Activated CD4-positive, alpha-beta T cell treated with anti-CD3 and anti-CD28 coated beads, Interleukin-2, amount 50 U/mL, for 48 hours (primary cell): ENCODE measurements at places on chromosomes 12 and 14.
A peak's percentile ranks its signal among the peaks of the same experiment; 100 is the strongest.

GRCh38 chr14:84340938-84341337, 1189.0 kb upstream of the FLRT2 start:
- DNase-seq = no peak

DNA sequence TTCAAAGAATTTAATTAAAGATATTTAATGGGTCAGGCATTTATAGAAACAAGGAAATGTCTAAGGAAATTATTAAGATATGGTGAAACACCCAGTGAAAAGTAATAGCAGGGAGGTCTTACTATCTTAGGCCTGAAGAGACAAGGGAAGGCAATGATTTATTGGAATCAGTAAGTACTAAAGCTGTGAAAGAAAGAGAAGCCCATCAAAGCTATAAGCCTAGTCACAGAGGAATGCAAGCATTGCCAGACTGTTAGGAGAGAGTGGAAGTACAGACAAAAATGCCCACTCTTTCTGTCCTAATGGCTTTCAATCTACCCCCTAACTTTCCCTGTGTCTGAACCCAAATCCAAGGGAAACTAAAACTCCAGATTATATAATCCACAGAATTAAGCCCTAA, 69.2 kb upstream of the PIK3C2G start:
- DNase-seq = no peak

GRCh38 chr12:34404377-34405285, 382.3 kb downstream of the ALG10 start:
- DNase-seq = no peak

DNA sequence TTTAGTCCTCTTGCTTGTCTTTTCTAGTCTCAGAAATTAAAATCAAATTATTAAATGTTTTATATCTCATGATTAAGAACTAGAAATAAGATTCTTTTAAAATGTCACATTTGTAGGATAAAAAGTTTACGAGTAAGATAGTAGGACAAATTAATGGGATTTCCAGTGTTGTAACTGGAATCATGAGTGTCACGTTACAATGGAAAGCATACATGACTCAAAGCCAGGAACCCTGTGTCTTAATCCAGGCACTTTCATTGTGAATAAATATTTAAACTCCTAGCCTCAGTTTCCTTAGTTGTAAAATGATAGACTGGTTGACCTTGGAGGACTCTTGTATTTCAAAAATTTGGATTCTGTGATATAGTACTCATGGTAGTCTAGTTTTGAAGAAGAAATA, 84.9 kb downstream of the MIA2 start:
- DNase-seq = no peak

DNA sequence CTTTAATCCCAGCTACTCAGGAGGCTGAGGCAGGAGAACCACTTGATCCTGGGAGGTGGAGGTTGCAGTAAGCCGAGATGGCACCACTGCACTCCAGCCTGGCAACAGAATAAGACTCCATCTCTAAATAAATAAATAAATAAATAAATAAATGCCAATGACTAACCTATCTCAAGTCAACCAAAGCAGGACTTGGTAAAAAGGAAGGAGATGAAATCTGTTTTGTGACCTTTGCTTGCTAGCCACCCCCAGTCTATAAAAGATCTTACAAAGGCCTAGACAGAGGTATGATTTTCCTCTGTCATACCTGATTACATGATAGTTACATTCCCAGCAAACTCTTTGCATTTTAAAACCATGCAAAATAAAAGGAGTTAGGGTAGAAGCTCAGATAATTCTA, 13.5 kb upstream of the METTL17 start:
- DNase-seq = no peak

DNA sequence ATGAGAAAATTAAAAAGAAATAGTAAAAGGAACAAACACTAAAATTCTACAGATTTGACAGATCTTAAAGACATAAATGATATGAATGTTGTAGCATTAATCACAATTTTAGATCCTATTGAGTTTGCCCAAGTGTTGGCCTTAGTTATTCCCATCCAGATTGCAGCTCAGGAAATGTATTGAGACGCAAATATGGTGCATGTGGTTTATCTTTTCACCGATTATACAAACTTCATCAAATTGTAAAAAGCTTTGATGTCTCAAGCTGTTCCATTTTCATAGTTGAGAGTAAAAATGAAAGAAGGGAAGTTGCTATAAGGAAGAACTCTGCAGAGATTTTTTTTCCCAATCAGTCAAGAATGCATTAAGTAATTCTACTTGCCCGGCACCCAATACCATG, 328.4 kb downstream of the EGLN3 start:
- no peak for DNase-seq

DNA sequence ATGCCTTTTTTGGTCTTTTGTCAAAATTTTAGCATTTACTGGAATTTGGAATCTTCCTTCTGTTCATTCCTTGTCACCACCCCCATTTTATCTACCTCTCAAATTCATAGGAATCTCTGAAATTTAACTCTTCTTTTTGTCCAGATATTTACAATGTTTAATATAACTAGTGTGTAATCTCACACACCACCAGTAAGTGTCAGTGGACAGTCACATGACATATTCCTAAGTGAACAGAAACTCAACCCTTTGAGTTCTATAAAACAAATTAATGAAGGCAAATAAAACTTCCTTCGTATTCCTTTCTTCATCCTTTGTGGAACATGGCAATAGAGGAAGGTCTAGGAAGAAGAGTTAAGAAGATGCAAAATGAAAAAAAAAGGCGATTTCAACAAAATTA, 26.6 kb downstream of the ATF7 start:
- DNase-seq = no peak

GRCh38 chr12:45278447-45278846, 62.6 kb downstream of the ANO6 start:
- DNase-seq = no peak

DNA sequence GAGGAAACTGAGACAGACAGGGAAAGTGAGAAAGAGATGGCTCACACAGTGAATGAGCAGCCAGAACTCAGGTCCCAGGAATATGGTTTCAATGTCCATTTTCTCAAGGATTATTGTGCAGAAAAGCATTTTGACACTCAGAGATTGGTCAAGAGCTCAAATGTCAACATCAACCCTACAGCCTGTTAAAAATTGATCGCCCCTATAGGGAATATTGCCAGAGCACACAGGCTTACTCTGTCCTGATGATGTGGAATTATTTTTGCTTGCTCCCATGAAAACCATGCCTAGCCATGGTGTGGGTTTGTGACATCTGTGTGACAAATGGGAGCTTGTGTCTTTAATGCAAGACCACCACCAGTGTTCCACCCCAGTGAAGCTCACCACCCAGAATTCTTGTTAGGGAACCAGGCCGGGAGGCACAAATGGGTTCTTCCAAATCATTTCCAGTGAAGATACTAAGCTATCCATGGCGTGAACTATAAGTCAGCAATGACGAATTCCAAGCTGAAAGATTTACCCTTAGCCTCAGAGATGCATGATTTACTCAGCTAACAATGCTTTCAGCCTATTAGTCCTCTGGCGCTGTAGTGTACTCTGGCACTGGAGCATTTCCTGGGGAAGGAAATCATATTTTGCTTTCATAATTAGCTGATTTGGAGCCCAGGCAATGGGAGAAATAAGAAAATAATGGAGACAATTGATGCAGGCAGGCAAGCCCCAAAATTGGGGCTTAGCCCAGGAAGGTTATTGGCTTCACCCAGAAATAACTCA, 1188.2 kb upstream of the TMEM132C start:
- DNase-seq = no peak

DNA sequence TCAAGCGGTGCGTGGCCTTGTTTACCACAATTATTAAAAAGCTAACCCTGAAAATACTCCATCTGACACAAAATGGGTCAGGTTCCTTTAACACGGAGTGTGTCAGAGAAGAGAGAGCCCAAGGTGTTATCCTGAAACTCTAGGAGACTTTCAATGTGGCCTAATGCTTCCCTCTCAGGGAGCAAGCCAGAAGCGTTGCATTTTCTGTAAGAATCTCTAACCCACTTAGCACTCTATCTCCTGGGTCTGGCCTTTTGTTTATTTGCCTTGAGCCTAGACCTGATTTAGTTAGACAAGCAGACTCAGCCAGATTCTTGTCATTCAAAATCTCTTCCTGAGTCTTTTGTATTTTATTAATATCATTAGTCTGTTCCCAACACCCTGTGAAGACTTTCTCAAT, 184.0 kb upstream of the SYT1 start:
- DNase-seq = no peak

DNA sequence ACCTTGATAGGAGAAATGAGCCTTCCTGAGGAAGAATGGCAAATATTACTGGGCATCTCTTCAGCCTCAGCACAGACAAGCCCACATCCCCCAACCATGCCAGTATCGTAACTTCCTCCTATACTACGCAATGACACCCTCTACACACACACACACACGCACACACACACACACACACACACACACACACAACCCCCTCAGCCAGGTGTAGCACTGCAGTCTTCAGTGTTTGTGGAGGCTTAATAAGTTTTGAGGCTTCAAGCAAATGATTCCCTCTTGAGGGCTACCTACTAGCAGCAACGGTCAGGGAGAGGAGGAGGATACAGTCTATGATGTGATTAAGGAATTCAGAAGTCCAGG, 1.6 kb downstream of the DGKA start:
- peak; percentile 53 for DNase-seq

DNA sequence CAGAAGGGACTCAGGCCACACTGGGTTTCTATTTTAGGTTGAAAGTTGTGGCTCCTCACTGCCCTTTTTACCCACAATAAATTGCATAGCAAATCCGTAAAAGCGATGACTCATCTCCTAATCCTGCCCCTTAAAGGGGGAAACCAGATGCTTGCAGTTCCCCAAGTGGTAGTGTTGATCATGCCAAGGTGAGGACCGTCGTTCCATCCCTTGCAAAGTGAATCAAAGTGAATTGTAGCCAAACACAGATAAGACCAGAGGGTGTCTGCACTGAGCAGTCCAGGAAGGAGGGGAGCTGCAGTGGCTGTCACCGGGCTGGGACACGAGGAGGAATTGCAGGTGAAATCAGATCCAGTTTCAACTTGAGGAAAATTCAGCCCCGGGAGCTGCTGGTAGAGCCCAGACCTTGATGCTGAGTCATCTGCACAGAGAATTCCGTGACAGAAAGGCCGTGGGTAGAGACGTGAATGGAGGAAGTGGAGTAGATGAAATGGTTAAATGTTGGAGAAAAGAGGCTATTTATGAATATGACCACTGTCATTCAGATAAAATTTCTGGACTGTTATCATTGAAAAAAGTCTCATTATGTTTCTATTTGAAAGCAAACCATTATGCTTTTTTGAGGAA, 44.2 kb upstream of the MMP17 start:
- DNase-seq = no peak

GRCh38 chr14:64680013-64680713, 24.1 kb upstream of the PLEKHG3 start:
- DNase-seq = no peak

DNA sequence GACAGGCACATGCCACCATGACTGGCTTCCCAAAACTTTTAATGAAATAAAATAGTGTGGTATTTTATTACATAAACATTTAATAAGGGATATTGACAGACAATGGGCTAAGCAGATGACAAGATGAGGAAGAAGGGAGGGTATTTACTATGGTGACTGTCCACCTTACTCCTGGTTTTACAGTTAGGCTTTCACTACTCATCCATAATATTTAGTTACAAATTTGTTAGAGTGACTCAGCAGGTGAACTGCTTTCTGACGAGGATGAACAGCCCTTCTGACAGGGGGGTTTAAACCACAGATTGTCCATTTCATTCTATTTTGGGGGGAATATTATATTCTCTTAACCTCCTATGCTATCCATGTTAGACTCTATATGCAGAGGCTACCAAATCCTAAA, 3.6 kb upstream of the PALS1 start:
- no peak for DNase-seq

DNA sequence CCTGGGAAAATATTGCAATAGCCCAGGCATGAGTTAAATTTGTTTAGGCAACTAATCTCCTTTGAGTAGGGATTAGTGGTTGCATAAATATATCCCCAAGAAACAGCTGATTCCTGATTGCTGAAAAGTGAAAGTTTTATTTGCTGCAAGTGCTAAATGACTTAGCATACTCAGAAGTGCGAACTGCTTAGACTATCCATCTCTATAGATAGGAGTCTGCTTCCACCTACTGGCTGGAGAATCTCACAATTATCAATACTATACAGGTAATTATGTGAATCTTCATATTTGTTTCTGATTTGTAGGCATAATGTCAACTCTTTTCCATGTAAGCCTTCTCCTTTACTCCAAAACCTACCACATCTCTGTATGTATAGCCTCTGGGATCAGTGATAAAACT, 12.0 kb upstream of the SLCO1B3 start:
- no peak for DNase-seq

DNA sequence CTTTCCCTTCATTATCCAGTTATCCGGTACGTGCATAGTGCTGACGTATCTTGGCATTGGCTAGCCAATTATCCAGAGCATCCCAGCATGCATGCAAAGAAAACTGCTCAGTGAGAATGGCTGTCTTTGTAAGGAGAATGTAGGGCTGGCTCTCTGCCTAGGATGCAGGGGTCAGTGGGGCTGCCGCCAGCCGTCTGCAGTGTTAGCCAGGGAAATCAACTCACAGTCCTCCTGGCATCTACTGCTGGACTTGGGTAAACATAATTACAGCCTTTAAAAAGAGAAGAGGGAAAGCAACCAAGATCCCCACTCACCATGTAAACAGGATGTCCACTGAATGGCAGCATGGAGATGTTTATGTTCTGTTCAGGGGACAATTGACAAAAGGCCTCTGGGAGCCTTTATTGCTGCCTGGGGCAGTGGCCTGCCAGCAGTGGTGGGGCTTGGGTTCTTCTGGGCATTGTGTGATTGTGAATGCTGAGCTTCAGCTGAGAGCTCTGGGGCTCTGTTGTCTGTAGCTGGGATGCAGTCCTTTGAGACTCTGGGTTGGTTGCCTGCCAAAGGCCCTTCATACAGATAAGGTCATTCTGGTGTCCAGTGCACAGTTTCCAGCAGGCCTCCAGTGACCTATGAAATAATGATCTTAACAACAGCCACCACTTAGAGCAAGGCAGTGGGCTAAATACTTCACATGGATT, 121.8 kb downstream of the TBC1D30 start:
- no peak for DNase-seq
